ENCODE measurements at places on chromosomes 2 and 18.

DNA sequence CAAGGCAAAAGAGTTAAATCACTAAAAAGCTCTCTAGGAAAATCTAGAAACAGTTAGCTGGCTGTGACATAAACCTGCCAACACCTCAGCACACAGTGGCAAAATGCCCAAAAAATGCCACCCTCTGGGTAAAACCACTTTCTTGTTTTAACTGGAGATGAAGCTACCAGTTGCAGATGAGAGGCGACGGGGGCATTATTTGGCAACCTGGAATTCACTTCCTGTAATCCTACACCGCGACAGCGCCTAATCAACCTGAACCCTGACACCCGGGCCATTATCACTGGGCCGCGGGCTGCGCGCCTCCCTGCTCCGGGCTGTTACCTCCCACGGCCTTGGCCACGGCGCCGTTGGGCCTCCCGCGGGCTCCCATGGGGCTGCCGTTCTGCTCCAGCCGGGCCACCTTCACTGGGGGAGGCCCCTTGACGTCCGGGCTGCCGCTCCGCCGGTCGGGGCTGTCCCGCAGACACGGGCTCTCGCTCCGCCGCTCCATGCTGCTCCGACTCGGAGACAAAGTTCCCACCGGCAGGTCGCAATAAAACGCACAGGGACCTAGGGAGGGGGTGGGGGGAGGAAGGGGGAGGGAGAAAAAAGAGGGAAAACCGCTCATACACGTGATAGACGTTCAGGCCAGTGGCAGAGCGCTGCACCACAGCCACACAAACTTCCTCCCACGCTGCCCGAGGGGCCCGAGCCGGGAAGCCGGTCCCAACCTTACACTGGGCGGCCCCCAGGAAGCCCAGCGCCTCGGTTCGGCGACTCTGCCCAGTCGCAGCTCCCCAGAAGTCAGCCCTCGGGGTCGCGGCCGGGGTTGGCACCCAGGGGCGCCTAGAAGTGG, 2.0 kb downstream of the SATB2 start:
- DNase-seq, result no peak

DNA sequence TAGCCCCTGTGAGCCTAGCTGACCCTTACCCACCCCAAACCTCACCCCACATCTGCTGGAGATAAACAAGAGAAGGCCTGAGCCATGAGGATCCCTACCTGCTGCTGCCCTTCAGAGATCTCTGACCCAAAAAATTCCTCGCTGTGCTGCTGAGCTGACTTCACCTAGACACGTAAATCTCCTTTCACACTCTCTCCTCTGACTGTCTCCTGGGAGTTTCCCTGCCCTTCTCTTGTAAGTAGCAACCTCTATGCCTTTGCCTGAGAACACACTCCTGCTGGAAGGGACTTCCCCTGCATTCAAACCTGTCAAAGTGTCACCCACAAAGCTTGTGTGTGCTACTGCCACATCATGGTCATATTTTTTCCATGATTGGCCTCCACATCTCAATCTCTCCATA, 134.2 kb upstream of the NOL4 start:
- DNase-seq, result no peak

GRCh38 chr18:54386043-54386442, 28.3 kb downstream of the C18orf54 start:
- DNase-seq, result no peak

GRCh38 chr18:79405781-79406575, 10.2 kb downstream of the NFATC1 start:
- DNase-seq, result no peak

DNA sequence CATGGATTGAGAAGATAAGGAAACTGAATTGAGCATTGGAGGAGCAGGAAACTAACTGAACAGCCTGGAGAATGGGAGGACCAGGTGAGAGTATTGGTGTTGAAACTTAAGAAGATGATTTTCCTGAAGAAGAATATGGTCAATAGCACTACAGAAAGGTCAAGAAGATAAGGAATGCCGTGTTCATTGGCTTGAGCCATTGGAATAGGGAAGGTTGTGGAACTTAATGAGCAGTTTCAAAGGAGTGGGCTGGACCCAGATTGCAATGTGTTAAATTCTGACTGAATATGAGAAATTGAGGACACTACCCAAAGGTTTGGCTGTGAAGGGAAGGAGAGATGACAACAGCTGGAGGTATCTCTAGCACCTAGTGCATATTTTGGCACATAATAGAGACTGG, 19.0 kb downstream of the KCMF1 start:
- no peak for DNase-seq

DNA sequence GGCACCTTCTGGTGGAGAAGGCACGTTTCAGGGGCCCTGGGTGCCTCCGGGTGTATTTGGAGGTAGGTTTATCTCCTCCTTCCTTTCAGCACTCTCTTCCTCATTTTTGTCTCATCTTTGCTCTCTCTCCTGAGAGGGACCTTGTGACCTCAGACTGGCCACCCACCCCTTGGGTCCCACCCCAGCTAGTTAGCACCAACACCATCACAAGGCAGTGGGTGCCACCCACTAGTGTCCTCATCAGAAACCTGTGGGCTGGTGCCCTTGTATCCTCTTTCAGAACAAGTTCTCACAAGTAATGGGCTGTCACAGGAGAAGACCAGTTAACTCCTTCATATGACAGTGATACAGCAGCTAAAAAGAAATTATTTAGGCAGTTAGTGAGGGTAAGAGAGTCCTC, 196.4 kb downstream of the UXS1 start:
- no peak for DNase-seq

GRCh38 chr2:113039719-113040118, 12.9 kb downstream of the IL36B start:
- DNase-seq, result no peak

DNA sequence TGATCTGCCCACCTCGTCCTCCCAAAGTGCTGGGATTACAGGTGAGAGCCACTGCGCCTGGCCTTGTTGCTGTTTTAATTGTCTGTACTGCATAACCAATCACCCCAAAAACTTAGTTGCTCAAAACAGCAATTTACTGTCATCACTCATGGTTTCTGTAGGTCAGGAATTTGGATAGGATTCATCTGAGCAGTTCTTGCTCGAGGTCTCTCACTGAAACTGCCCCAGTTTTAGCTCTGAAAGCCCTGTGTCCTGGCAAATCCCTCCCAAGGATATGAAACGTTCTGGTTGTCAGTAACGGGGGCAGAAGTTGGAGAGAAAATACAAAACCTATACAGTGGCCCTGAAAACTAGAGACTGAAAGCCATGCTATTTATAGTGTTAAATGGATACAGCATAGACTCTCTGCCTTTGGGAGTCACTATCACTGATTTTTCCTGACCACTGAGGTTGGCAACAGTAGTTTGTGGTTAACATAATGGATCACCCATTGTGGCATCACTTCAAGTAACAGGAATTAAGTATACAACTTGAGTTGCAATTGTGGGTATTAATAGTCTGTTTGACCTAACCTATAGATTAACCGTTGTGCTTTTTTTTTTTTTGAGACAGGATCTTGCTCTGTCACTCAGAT, 27.2 kb upstream of the ERICH2 start:
- DNase-seq, result no peak

DNA sequence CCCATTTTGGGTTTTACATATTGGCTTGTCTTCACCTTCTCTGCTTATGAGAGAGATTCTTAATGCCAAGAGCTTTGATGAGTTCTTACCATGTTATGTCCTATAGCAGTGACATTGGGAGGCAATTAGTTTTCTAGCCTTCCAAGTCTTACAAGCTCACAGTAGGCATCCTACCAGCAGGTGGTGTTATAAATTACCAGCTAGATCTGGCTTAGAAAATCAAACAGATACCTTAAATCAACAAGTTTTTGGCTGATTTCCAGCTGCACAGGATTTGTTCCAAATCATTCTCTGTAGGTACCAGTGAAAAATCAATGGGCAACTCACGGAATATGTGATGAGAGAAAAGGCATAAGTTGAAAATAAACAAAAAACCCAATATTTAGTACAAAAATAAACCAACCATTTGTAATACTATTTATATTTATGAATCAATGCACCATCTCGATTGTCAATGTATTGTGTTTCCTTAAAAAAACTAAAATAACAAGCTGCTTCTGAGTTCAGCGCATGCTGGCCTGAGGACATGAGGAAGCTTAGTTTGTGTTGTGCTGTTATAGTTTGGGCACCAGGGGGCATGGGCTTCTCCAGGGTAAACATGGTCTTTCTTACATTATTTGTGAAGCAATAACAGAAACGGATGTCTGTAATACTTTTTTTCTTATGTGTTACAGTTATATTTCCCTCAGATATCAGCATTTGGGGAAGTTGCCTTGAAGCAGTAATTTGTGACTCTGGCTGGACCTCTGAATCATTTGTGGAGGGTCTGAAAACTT, 34.1 kb upstream of the NXPH2 start:
- DNase-seq, result no peak

DNA sequence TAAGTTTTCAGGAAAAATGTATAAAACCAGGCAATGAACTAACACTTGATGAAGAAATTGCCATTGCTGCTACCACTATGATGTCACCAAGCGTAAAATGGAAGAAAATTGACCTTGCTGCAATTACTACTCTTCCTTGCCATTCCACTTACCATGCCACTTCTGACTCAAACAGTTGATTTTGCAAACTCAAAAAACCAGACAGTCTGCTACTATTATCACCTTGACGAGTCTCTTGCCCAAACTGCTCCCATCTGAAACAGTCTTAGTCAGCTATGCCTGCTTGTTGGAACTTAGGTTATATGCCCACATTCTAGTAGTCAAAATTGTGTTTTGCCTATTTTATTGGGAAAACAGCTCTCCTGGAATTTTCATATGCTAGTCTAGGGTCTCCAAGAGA, 71.9 kb upstream of the SLC9A2 start:
- no peak for DNase-seq

- DNase-seq, result no peak
Observed at GRCh38 chr2:25322312-25322711, 19.4 kb downstream of the DNMT3A start.

DNA sequence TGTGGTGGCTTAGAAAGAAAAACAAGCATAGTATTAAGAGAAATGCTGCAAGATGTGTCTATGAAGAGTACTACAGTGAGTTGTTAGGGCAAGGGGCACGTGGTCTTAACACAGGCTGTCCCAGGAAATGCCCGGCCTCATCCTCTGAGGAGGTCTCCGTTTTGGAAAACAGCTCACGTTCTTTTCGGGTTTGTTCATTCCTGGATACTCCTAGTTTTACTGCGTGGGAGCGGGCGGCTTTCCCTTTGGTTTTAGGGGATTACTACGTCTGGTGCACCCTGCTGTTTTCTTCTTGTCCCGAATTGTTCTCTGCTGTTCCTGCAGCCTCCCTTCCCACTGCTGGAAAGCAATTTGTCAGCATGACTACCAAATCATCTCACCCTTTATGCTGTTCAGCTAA, 55.5 kb upstream of the RAB6D start:
- no peak for DNase-seq

DNA sequence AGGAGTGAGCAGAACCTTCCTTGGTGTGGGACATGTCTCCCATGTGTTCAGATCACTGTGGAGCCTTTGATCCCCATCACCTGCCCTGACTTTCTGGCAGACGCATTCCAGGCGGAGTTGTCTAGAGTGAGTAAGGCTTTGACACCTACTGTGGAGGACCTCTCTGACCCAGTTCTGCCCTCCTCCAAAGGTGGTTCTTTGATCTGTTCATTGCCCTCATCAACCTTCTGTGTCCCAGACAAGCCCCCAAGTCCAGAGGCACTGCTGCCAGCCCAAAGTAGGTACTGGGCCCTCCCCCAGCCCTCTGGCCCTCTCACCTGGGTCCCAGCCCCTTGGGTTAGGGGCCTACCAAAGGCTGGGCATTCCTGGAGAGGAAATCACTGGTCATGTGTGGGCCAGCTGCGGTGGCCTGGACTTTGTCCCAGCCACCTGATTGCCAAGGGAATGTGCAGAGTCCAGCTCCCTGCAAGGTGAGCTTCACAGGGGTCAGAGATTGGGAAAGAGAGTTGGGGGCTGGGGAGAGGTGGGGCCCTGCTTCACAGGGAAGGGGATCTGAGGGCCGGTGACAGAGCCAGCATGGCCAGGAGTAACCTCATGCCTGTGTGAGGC, 12.1 kb upstream of the FAHD2A start:
- DNase-seq, result no peak

DNA sequence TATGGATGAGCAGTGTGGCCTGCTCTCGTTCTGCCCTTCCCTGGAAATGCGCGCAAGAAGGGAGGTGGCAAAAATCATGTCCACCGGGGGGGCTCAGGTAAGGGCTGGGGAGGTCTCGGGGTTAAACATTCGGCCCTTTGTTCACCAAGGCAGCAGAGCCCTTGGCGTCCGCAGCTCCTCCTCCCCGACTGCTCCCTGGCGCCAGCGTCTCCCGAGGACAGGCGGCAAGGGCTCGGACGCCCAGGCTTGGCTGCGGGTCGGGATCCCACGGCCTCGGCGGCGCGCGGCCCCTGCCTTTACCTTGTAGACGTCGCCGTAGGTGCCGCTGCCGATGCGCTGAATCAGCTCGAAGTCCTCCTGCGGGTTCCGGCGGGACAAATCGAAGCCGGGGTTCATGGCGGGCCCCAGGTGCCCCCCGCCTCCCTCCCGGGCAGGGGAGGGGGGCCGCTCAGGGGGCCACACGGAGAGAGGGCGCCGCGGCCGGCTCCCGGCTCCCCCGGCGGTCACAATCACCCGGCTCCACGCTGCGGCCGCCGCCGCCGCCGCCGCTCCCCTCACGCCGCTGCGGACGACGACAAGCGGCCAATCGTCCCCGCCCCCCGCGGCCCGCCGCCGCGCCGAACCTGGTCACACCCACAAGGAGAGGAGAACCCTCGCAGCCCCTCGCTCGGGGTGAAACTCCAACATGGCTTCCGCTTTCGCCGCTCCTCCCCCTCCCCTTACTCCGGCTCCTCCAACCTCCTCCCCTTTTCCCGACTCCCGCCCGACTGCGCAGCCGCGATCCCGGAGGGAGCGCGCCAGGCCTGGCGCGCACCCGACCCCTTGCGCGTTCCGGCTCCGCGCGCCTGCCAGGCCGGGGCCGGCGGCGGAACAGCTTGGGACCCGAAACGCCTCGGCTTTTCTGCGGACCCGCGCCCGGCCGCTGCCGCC, at the start of gene MAP4K3:
TSS of gene MAP4K3 (minus strand) at position 694 of the 930 bp plus-strand sequence. CDS start at position 396, 298 bp downstream.
- DNase-seq, result peak; percentile 64

DNA sequence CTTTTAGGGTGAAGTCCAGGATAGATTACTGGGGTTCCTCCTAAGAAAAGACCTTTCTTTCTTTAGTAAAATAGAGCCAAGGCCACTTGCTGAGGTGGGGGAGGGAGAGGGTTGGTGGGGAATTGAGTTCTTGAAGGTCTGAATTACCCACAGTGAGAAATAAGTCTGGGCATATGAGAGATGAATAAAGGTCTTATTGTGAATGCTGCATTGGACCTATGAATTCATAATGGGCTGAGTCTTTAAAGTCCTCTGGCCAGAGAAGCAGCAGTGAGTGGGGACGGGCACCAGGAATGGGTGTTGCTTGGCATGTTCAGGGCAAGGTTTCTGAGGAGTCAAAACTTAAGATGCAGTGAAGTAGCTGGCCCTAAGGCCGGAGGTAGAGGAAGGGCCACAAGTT, 10.5 kb downstream of the MAPRE3 start:
- no peak for DNase-seq

DNA sequence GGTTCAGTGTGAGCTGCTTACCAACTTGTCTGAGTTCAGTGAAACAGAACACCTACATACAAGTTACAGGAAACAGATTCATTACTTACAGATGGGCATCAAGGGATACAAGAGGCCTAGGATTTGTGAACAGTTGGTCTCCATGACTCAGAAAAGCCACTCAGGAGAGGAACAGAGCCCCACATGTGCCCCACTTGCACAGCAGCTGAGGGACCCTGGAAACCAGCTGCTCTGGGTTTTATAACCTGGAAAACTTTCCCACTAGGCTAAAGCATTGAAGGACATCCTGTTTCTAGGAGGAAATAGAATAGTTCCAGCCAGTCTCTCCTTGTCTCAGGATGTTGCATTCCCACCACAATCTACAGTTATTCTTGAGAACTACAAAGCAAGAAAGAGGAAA, 530.0 kb downstream of the ZNF804A start:
- DNase-seq, result no peak

- DNase-seq, result no peak
Observed at GRCh38 chr2:138336146-138336545, 165.4 kb upstream of the SPOPL start.
